ENCODE measurements at places on chromosomes 5 and 9. TPM values are rescaled to one million over a fixed set of nuclear protein-coding genes. Genes with fewer than 3 reads are reported as not detected.

Gene IL5
- total RNA-seq: not detected

Gene PHF2
- 26.3 TPM for total RNA-seq

Gene IZUMO3
- not detected for total RNA-seq

Gene PRR16
- total RNA-seq: 2.8 TPM

Gene AHRR
- total RNA-seq: 13.6 TPM

Gene ANKRD34B
- 0.15 TPM for total RNA-seq

Gene C7
- total RNA-seq: not detected

- no peak overlapping the region for H3K4me3 ChIP-seq
- H3K36me3 ChIP-seq: no peaks in the 10 kb centered on the region
- H3K27ac ChIP-seq: no peak overlapping the region
Observed at GRCh38 chr9:19689328-19690101, 99.3 kb downstream of the SLC24A2 start.

DNA sequence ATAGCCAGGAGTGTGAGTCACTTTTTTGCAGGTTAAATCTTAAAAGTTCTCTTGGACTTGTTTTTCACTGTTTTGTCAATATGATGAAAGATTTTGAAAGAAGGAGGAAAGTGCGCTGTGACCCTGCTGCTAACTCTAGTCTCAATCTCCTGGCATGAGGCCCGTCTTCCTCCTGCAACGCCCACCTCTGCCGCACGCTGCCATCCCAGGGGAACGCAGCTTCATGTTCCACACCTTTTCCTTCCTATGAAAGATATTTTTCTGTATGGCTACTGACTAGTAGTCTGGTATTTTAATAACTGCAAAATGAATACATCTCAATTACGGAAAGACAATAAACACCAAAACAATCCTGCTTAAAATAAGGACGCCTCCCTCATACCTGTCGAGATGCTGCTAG, 8.3 kb downstream of the PPIC start:
- DNase-seq: no peak
- H3K4me1 ChIP-seq: no peaks in the 10 kb centered on the region
- H3K4me3 ChIP-seq: no peak overlapping the region
- 0 out of 2 replicates have a peak, but pooled peaks cover 3% of the 10 kb centered on the region for H3K36me3 ChIP-seq

GRCh38 chr5:150514708-150515211, 6.8 kb downstream of the NDST1 start:
- DNase-seq: peak; percentile 66
- H3K27me3 ChIP-seq: no peaks in the 10 kb centered on the region

Gene FSD1L
- total RNA-seq: 4.2 TPM

DNA sequence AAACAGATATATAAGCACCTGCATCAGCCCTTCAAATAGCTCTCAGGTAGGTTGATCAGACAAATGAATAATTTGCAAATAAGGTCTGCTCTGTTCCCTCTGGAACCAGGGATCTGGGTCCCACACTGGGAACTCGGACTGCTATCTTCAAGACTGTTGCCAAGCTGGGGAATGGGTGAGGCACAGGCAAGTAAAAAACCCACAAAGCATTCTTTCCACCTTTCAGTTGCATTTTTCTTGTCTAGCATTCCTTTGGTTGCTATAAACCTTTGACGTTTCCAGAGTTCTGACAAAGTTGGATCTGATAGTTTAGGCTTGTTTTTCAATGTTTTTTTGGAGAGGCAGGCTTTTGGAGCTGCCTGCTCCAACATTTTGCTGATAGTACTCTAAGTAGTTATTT, 20.1 kb downstream of the FBXL17 start:
- no peak overlapping the region for H3K4me3 ChIP-seq
- H3K4me1 ChIP-seq: no peaks in the 10 kb centered on the region
- peaks cover 8% of the 10 kb centered on the region for H3K36me3 ChIP-seq
- no peak for DNase-seq

DNA sequence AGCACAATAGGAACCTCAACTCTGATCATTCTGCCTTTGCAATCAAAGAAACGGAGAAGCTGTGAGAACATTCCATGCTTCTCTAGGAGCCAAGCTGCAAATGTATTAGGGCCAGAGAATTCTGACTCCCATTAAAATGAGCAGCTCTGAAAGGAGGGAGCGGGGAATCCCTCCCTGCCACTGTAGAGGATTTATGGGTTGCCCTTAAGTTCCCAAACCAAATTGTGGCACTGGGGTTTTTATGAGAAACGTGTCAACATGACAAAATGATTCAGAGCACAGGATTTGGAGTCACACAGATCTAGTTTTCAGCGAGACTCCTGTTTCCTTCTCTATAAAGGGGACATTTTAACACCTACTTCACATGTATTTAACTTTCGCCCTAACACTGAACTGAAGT, 1.8 kb downstream of the IL6ST start:
- no peaks in the 10 kb centered on the region for H3K36me3 ChIP-seq
- H3K27me3 ChIP-seq: no peaks in the 10 kb centered on the region
- H3K27ac ChIP-seq: peak overlapping the region; percentile 91
- H3K4me1 ChIP-seq: peaks cover 44% of the 10 kb centered on the region

- H3K27ac ChIP-seq: no peak overlapping the region
- no peaks in the 10 kb centered on the region for H3K36me3 ChIP-seq
- no peak overlapping the region for H3K4me3 ChIP-seq
- H3K4me1 ChIP-seq: no peaks in the 10 kb centered on the region
- peaks cover 83% of the 10 kb centered on the region for H3K27me3 ChIP-seq
Observed at GRCh38 chr5:181059297-181060230, 19.5 kb downstream of the BTNL9 start.

- no peak overlapping the region for H3K4me3 ChIP-seq
- 0 out of 2 replicates have a peak overlapping the region, but pooled peaks have one; percentile 1 for H3K27ac ChIP-seq
- H3K27me3 ChIP-seq: no peaks in the 10 kb centered on the region
- H3K4me1 ChIP-seq: peaks cover 12% of the 10 kb centered on the region
Observed at GRCh38 chr9:93127395-93127911, 6.6 kb downstream of the NINJ1 start.

Gene MEIKIN
- total RNA-seq: not detected

Gene WNT8A
- not detected for total RNA-seq

Gene ELOVL7
- total RNA-seq: 24.3 TPM

DNA sequence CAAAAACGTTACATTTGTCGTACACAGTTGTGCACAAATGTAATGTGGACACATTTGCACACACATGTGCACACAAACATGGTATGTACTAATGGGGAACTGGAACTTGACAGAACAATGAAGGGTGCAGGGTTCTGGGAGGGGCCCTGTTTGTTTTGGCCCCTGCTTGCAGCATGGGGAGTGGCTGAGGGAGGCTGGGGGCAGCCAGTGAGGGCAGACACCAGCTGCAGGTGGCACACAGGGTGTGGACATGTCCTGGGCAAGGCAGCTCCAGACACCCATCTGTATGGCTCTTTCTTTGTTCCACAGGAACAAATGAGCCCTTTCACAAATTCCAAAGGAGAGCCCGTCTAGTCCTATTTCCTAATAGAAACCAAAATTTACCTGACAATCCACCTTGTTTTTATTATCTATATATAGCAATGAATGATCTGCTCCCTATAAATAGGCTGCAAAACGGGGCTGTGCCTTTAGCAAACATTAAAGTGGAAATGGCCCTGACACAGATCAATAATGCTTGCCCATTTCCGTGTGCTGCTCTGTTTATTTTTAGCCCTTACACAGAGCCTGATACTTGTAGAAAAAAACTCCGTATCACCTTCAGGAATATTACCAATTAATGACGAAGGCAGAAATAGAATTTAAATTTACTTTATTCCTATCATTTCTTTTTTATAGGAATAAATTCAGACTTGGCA, 26.4 kb downstream of the MARCHF3 start:
- H3K27me3 ChIP-seq: no peaks in the 10 kb centered on the region
- no peak overlapping the region for H3K4me3 ChIP-seq
- DNase-seq: no peak
- H3K27ac ChIP-seq: no peak overlapping the region
- H3K4me1 ChIP-seq: no peaks in the 10 kb centered on the region

Gene CTXN3
- total RNA-seq: not detected

DNA sequence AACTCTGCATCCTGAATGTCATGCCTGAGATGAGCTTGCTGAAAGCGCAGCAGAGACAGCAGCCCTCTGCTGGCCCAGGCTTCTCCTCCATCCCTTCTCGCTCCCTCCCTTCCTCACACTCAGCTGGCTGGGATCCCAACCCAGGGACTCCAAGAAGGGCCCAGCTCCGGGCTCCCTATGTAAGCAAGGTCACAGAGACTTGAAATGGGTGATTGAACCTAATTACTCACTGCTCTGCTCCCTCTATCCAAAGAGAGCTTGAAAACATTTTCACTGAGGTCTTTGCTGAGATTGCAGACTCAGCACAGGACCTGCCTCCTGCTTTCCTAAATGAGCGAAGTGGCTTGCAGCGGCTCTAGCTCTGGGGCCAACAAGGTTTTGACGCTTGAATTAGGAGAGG, 42.8 kb downstream of the RAPGEF1 start:
- H3K27me3 ChIP-seq: no peaks in the 10 kb centered on the region
- no peaks in the 10 kb centered on the region for H3K36me3 ChIP-seq
- DNase-seq: no peak
- H3K27ac ChIP-seq: no peak overlapping the region

DNA sequence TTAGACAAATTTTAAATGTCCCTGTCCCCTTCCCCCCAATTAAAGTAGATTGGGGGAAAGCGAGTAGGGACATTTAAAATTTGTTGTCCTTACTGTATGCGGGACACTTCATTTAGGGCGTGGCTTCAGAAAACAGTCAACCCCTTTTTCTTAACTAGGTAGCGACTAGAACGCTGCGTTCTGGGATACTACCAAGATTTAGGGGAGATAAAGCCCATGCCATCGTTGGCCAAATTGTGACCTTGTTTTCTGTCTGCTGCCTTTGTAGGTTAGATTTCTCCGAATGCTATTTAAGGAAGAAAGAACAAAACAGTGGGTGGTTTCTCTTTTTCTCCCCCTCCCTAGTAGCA, 1.2 kb downstream of the CKS2 start:
- peak overlapping the region; percentile 91 for H3K4me3 ChIP-seq
- no peaks in the 10 kb centered on the region for H3K27me3 ChIP-seq
- H3K4me1 ChIP-seq: peaks cover 48% of the 10 kb centered on the region
- H3K27ac ChIP-seq: peak overlapping the region; percentile 93
- peaks cover 32% of the 10 kb centered on the region for H3K36me3 ChIP-seq

Gene NACC2
- total RNA-seq: 22.4 TPM

DNA sequence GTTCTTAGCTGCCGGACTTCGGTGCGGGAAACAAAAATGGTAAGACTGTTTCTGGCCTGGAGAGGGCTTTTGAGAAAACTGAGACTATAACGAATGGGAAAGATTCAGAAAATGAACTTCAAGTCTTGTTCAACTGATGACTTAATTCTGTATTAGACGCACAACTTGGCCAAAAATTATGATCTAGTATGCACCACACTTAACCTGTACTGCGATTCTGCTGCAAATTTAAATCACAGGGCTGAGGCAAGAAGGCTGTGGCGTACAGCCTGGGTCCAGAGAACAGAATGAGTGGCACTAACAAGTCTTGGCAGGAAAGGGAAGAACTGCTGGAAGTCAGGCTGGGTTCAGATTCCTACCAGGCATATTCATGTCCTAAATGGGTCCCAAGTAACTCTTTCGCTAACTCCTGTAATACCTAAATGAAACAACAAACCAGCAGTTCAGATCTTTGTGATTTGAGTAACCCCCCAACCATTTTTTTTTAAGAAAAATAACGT, 781 bp upstream of the COL23A1 start:
- DNase-seq: no peak
- H3K4me3 ChIP-seq: no peak overlapping the region
- no peaks in the 10 kb centered on the region for H3K4me1 ChIP-seq
- no peaks in the 10 kb centered on the region for H3K36me3 ChIP-seq
- no peak overlapping the region for H3K27ac ChIP-seq

Gene SLC1A1
- total RNA-seq: 2.9 TPM

Gene NRARP
- total RNA-seq: 25.8 TPM

GRCh38 chr9:92173318-92173717, 58.1 kb upstream of the SPTLC1 start:
- H3K27me3 ChIP-seq: peaks cover 25% of the 10 kb centered on the region
- H3K27ac ChIP-seq: no peak overlapping the region
- H3K4me1 ChIP-seq: no peaks in the 10 kb centered on the region
- no peak overlapping the region for H3K4me3 ChIP-seq

- no peak overlapping the region for H3K4me3 ChIP-seq
- no peak for DNase-seq
- no peaks in the 10 kb centered on the region for H3K36me3 ChIP-seq
- H3K27ac ChIP-seq: no peak overlapping the region
Observed at GRCh38 chr5:138951091-138951985, 76.2 kb upstream of the LRRTM2 start.

Gene FBXO10
- total RNA-seq: 3.7 TPM

Gene HMGCS1
- 152 TPM for total RNA-seq

GRCh38 chr5:76766746-76767145, 50.8 kb downstream of the F2R start:
- no peaks in the 10 kb centered on the region for H3K27me3 ChIP-seq
- H3K27ac ChIP-seq: no peak overlapping the region
- H3K4me3 ChIP-seq: no peak overlapping the region
- no peak for DNase-seq

DNA sequence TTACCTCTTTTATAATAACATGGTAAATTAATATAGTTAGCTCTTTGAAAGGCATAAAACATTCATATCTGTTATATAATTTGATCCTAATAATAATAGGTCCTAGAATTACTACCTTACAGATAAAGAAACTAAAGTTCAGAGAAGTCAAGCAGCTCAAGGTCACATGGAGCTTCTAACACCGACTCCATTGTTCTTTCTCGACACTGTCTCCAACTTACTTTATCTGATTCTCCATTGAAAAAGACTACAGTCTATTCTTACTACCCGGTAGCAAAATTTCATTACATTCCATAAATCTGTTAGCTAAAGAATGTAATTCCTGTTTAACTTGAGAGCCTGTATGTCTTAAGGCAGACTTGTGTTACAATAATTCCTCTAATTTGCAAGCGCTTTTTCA, 96.3 kb upstream of the TMEM161B start:
- no peaks in the 10 kb centered on the region for H3K36me3 ChIP-seq
- H3K4me3 ChIP-seq: no peak overlapping the region
- no peak for DNase-seq
- no peaks in the 10 kb centered on the region for H3K4me1 ChIP-seq

DNA sequence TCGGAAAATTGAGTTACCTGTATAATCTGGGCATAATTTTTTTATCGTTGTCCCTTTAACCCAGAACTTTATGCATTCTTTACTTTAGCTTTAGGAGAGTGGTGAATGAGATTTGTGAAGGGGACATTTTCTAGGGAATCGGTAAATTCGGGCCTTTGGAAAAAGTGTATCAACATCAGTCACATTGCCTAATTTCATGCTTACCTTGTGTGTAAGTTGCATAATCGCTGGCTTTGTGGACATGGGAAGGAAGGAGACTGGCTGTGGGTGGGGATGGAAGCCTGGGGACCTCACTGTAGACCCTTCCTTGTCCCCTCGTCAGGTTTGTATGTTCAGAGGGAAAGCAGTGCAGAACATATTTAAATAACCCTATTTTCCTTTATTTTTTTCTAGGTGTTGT, 3.3 kb downstream of the PSAT1 start:
- no peak for DNase-seq
- peaks cover 21% of the 10 kb centered on the region for H3K4me1 ChIP-seq
- peaks cover 54% of the 10 kb centered on the region for H3K36me3 ChIP-seq
- no peaks in the 10 kb centered on the region for H3K27me3 ChIP-seq
- no peak overlapping the region for H3K4me3 ChIP-seq

- no peak overlapping the region for H3K27ac ChIP-seq
- H3K36me3 ChIP-seq: no peaks in the 10 kb centered on the region
- DNase-seq: peak; percentile 56
- H3K27me3 ChIP-seq: peaks cover 20% of the 10 kb centered on the region
- H3K4me3 ChIP-seq: no peak overlapping the region
- no peaks in the 10 kb centered on the region for H3K4me1 ChIP-seq
Observed at GRCh38 chr9:36873247-36873875, 160.7 kb downstream of the PAX5 start.

Measured in PC-9 (cell line).